ENCODE measurements at places on chromosomes 6 and 20. TPM values are rescaled to one million over a fixed set of nuclear protein-coding genes. Genes with fewer than 3 reads are reported as not detected.

Gene KHDC1L
- not detected for polyA plus RNA-seq

Gene STMND1
- not detected for polyA plus RNA-seq

Gene MEP1A
- polyA plus RNA-seq, result not detected

Gene TNFRSF6B
- 0.63 TPM for polyA plus RNA-seq

Gene CALHM6
- polyA plus RNA-seq, result not detected

Gene SIRPB2
- not detected for polyA plus RNA-seq

Gene IP6K3
- polyA plus RNA-seq, result 0.07 TPM

Gene DEF6
- polyA plus RNA-seq, result 0.07 TPM

All from A549 (cell line).